NCI-H1417 treated with DMSO at 0.1 percent for 48 hours (cell line): ENCODE measurements at places on chromosomes 2 and 18.
A peak's percentile ranks its signal among the peaks of the same experiment; 100 is the strongest.

DNA sequence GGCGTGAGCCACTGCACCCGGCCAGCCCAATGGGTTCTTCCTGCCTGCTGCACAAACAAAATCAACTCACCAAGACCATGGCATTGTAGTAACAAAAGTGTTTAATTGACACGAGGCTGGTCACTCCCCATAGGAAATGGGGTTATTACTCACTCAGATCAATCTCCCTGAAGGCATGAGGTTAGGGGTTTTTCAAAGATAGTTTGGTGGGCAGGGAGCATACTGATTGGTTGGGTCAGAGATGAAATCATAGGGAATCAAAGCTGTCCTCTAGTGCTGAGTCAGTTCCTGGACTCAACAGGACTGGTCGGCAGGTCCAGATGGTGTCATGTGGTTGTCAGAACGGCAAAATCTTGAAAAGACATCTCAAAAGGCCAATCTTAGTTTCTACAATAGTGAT, 122.1 kb downstream of the TMEM17 start:
- DNase-seq, result no peak

GRCh38 chr2:72271276-72271614, 123.6 kb upstream of the CYP26B1 start:
- DNase-seq, result no peak

- no peak for DNase-seq
These were observed 322.1 kb upstream of the MEX3C start for GRCh38 chr18:51519571-51519970.

GRCh38 chr2:25305775-25306174, 36.0 kb downstream of the DNMT3A start:
- DNase-seq, result no peak

- DNase-seq, result no peak
These were observed 32.2 kb upstream of the ST8SIA5 start for GRCh38 chr18:46789088-46789487.

DNA sequence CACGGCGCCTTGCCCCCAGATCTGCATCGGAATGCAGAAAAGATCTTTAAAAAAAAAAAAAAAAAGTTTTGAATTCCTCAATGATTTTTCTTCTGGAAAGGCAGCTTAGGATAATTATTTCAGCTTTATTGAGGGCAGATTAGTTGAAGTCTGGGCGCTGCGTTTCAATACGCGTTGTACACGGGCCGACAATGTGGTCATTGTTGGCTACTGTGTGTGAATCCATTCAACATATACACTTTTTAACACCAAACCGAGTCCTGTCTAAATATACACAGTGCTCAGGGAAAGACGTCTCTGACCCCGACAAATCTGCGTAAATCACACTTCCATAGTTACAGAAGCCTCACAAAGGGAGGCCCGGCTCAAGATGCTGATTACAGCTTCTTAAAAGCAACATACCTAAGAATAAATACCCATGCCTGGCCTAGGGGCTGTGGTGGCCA, 1.4 kb upstream of the SIX3 start:
- no peak for DNase-seq

DNA sequence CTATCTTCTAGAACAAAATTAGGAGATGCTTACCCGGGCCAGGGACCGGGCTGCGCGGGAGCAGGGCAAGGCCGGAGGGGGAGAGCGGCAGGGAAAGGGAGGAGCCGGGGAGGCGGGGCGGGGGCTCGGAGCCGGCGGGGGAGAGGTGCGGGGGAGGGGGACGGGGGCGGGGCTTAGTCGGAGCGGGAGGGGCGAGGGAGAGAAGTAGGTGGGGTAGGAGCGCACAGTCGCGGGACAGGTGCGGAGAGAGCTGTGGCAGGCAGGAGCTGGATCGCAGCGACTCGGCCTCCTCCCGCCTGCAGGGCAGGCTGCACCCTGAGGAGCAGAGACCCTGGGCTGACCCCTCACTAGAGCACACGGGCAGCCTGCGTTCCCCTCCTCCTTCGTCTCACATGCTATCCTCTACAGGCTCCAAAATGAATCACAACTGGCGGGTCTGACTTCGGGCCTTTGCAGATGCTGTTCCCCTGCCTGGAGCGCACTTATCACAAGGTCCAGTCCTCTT, 290.3 kb downstream of the CELF4 start:
- DNase-seq, result no peak

DNA sequence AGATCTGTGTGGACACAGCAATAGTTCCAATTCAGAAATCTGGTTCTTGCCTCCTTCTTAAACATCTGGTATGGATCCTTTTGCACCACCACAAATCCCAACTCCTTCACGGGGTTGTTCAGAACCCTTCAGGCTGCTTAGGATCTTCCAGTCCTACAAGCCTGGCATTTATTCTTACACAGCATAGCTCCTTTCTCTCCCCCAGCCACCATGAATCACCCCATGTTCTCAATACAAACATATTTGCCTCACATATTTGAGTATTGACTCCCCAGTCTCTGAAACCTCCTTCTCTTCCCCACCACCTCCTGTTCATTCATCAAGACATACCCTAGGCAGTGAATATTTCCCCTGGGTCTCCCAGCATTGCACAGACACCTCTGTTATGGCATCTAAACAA, 155.2 kb downstream of the ALK start:
- DNase-seq, result no peak

- DNase-seq, result no peak
These were observed 1.3 kb upstream of the CD28 start for GRCh38 chr2:203705178-203705577.

- no peak for DNase-seq
These were observed 133.5 kb downstream of the RPIA start for GRCh38 chr2:88824951-88825350.

- no peak for DNase-seq
These were observed 40.6 kb downstream of the TRABD2A start for GRCh38 chr2:84840306-84840705.

DNA sequence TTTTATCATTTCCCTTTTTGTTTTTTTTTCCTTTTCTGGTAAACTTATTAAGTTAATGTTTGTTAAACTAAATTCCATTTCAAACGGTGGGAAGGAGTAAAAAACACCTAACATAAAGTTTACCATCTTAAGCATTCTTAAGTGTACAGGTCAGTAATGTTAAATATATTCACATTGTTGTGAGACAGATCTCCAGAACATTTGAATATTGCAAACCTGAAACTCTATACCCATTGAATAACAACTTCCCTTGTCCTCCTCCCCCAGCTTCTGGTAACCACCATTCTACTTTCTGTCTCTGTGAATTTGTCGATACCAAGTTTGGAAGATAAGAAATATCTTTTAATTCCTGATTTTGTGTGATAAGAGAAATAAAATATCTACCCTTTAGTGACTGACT, 12.0 kb upstream of the NAT8 start:
- no peak for DNase-seq

- DNase-seq, result no peak
These were observed 209.7 kb downstream of the WDPCP start for GRCh38 chr2:63378589-63378988.

- DNase-seq, result no peak
These were observed 114.3 kb downstream of the FIGN start for GRCh38 chr2:163621445-163622004.

DNA sequence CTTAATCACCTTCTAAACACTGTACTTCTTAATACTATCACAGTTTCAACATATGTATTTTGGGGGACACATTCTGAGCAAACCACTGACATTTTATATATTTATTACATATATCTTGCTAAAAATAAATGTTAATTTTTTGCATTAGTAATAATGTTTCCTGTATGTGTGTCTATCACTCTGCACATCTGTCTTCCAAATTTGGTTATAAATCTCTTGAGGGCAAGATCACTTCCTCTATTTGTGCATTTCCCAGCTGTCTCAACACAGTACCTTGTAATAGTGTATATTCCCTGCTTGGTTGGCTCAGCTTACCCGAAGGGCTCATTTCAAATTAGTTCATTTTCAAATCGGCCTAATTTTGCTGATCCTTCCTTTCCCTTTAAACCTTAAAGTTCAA, 617.1 kb upstream of the GYPC start:
- no peak for DNase-seq

GRCh38 chr18:59900222-59901128, 679 bp downstream of the PMAIP1 start:
- peak; percentile 69 for DNase-seq

GRCh38 chr18:10252494-10252893, 201.9 kb upstream of the APCDD1 start:
- no peak for DNase-seq

GRCh38 chr2:18900691-18901141, 311.3 kb upstream of the NT5C1B start:
- no peak for DNase-seq
